ENCODE measurements at places on chromosomes 2 and 18. TPM values are rescaled to one million over a fixed set of nuclear protein-coding genes. Genes with fewer than 3 reads are reported as not detected.
A peak's percentile ranks its signal among the peaks of the same experiment; 100 is the strongest.

DNA sequence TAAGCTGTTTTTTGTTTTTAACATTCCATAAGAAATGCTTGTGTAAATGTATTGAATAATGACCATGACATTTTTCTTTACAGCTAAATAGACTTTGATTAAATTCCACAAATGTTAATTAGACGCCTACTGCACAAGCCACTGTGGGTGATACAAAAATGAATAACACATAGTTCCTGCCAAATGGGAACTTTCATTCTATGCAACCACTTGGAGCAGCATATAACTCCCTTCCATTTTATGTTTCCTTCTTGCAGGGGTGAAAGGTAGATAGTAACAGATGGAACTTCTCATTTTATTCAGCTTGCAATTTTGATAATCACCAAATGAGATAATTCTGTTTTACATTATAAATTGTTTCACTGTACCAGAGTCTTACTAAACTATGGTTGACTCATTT, 70.0 kb upstream of the THUMPD2 start:
- no peak for DNase-seq

GRCh38 chr2:160942476-160943142, 217.6 kb upstream of the TANK start:
- DNase-seq, result no peak

DNA sequence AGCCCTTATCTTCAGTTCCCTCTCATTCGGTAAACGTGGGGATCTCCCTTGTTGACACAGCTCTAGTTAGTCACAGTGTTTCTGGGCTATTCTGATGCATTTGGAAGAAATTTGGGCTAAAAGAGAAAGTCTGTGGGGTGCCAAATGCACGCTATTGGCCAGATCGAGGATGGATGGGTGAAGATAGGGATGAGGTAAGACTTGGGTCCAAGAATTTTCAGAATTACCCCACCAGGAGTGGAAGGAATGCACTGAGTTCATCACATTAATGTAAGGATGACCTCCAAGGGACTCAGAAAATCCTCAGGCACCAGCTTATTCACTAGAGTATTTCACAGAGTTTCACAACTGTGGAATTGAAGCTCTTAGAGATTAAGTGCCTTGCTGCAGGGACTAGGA, 49.3 kb downstream of the NRP2 start:
- DNase-seq, result no peak

- DNase-seq, result no peak
Observed at GRCh38 chr2:6054161-6054671, 362.0 kb downstream of the SOX11 start.

DNA sequence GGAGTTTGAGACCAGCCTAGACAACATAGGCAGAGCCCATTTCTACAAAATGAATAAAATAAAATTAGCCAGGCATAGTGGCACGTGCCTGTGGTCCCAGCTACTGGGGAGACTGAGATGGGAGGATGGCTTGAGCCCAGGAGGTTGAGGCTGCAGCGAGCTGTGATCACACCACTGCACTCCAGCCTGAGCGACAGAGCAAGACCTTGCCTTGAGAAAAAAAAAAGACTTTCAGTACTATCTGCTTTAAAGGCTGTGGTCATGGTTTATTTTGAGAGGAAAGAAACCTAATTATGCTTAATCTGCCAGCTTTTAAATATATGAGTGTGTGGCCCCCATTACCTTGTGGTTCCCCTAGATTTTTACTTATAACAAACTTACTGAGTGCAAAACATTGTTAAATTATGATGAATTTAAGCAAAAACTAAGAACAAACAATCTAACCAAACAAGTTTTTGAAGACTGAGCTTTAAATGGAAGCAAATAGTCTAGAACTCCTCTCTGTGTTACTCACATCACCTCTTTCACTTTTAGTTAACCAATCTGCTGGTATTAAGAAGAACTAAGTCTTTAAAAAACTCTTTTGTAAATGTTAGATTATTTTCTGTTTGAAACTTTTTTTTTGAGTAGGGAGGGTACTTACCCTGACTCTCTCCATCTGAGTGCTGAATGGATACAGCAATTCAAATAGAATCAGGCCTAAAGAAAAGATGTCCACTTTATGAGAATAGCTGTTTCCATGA, 65.4 kb downstream of the EIF2AK3 start:
- no peak for DNase-seq

DNA sequence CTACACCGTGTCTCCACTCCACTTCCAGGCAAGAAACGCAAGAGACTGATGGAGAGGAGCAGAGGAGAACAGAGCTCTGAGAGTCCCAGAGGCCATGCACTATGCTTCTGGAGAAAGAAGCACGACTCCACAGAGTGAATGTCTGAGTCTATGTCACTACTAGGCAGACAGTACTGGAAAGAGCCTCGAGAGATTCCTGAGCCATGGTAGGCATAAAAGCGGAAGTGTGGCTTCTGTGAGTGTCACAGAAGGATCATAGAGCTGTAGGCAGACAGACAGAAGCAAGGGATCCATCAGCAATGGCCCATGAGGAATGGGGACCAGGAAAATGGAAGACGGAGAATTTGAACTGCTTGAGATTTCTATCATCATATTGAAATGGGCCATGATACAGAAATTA, 542.6 kb downstream of the ZEB2 start:
- DNase-seq, result no peak

DNA sequence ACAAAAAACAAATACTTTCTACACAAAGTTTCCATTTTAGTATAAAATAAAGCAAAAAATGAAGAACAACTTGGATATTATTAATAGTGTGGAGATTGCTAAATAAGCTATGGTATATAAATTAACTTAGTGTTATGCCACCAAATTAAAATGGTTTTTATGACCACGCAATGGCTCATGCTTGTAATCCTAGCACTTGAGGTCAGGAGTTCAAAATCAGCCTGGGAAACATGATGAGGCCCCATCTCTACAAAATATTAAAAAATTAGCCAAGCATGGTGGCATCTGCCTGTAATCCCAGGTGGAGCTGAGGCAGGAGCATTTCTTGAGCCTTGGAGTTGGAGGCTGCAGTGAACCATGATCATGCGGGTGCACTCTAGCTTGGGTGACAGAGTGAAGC, 108.8 kb downstream of the SH3RF3 start:
- DNase-seq, result no peak

- no peak for DNase-seq
Observed at GRCh38 chr18:31486165-31486564, 11.8 kb upstream of the DSG2 start.

DNA sequence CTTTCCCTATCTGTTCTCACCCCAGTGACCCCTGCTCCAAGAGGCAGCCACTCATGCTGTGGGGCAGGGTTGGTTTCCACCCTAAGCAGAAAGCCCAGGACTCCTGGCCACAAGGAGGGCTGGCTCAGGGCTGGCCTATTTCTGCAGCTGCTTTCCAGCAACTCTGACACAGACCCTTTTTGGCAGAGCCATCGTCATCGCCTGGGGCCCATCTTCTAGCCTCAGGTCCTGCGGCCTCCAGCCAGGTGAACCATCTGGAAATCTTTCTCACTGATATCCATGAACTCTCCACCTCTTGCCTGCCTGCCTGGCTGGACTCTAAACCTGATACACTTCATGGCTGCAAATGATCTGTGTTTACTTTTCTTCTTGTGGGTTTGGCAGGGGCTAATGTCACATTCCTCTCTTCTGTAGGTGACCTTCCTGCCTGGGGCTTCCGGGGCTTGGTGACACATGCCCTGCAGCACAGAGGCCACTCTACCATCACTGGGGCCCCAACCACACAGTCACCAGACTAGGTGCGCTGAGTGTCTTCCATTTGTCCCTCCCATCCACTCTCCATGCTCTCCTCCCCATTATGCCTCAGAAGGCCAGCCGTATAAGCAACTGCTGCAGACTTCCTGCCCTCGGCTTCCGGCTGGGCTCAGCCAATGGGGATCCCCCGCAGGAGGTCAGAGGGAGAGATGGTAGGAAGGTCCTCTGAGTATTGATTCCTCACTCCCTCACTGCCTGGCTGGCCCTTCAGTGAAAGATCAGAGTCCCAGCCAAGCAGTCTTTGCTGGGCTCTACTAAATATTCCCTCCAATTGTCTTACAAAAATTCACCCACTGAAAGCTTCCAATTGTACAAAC, 9.7 kb upstream of the COPS8 start:
- DNase-seq, result no peak

DNA sequence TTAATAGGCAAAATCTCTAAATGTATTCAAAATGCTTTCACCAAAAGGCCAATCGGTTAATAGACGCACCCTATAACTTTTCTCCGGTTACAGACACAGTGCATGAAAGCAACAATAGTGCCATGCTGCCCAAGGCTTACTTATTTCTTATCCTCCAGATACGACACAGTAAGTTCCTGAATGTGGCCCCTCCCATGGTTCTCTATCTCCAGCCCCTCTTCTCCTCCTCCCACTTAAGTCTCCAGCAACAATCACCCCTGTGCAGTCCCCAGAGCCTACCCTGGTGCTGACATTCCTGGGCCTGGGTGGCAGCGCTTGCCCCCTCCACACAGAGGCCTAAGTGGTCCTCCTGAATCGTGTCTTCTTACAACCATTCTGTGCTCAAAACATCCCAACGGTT, 3.6 kb downstream of the KIDINS220 start:
- no peak for DNase-seq

- no peak for DNase-seq
Observed at GRCh38 chr2:121218386-121218938, 66.5 kb downstream of the TFCP2L1 start.

- no peak for DNase-seq
Observed at GRCh38 chr2:222239091-222239490, 59.7 kb downstream of the PAX3 start.

GRCh38 chr2:122451040-122451439, 695.6 kb downstream of the TSN start:
- no peak for DNase-seq

DNA sequence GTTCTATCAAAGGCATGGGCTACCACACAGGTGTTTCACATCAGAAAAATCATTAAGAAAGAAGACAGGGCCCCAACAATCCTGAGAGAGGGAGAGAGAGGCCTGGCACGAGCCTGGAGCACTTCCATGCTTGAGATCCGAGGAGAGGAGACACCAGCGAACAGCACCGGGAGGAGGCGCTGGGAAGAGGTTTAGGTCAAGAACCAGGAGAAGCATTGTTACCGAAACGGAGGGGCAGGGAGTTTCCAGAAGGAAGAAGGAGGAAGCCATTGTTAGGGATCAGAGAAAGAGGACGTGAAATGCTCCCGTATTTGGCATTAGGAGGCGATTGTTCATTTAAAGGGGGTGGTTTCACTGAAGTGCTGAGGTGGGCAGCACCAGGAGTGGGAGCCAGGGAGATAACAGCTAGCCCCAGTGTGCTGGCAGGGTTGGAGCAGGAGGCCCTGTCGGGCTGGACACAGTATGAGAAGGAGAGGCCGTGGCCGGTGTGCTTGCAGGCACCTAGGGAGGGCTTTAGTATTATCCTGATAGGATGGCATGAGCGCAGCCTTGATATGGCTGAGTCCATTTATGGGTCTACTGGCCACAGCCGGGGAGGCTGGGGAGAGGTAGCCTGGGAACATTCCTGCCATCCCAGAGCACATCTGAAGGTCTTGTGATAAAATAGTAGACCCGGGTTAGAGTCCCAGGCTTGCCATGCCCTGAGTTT, 244.9 kb downstream of the KLHL29 start:
- DNase-seq, result no peak

GRCh38 chr2:190183539-190183938, 121.0 kb upstream of the MSTN start:
- no peak for DNase-seq

DNA sequence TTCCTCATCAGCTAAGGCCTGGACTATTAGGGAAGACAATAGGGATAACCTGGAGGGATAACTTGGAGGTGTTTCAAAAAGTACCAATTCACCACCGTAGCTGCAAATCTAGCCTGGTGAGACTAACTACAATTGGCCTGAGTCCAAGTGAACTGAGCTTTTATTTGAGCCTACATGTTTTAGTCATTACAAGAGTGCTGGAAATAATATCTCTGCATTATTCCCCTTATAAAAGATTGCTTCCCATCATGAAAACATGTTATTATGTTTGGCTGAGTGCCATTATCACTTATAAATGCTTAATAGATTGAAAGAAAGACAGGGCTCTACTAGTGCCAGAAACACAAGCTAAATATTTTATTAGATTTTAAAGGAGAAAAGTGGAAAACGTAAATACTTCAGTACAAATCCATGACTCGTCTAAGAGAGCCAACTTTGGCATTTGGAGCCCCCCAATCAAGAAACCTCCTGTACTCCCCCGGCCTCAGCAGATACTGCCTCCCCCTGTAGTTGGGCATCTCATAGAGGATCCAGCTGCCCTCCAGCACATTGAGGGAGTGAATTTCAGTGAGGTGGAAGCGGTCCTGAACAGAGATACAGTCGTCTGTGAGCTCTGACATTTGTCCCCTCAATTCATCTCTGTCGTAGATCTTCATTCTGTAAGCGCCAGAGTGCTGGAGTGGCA, 3.6 kb downstream of the CRYGB start:
- no peak for DNase-seq

DNA sequence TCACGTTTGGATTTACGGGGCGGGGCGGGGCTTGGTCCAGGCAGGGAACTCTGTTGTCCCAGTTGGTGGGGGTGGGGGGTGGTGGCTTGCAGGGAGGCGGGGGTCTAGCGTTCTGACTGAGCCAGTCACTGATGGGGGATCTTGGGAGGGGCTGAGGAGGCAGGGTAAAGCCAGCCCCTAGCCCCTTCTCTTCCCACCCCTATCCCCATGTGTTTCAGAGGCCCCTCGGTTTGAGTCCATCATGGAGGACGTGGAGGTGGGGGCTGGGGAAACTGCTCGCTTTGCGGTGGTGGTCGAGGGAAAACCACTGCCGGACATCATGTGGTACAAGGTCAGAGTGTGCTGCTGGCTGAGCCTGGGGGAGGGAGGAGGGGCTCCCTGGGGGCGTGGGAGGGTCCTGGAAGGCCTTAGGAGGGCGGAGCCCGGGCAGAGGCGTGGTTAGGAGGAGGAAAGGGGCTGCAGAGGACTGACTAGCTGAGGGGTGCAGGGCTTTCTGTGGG, 22.0 kb upstream of the GMPPA start:
- DNase-seq, result peak; percentile 94

The TMEM169 gene
- total RNA-seq, result 1.8 TPM

The GLI2 gene
- total RNA-seq, result 45.9 TPM

The SIX3 gene
- total RNA-seq, result 6.6 TPM

The ALPI gene
- not detected for total RNA-seq

The LBX2 gene
- 1.8 TPM for total RNA-seq

The DYSF gene
- 14.8 TPM for total RNA-seq

The CTIF gene
- total RNA-seq, result 28.5 TPM

The IL1R1 gene
- 0.55 TPM for total RNA-seq

The ARHGAP25 gene
- 3.4 TPM for total RNA-seq
